ENCODE measurements at places on chromosomes 6 and 20. TPM values are rescaled to one million over a fixed set of nuclear protein-coding genes. Genes with fewer than 3 reads are reported as not detected.

DNA sequence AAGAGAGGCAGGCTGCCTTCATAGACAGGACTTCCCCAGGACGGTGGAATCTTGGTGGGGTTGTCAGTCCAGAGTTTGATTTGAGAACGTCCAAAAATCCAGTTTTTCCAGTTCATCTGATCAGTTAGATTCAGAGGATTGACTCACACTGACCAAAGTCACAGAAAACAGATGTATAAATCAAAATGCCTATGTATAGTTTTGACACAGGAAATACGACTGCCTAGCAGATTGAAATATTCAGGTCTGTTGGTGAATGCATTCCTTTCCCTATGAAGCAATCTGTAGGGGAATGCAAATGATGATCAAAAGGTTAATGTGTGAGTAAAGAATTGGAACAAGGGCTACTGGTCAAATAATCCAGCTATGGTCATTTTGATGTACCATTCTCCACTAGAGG, 29.7 kb upstream of the GFOD1 start:
- no peak for DNase-seq
- no peak overlapping the region for H3K4me3 ChIP-seq

GRCh38 chr6:17439243-17439993, 46.0 kb downstream of the CAP2 start:
- H3K27ac ChIP-seq = no peak overlapping the region
- no peak for DNase-seq
- no peak overlapping the region for H3K4me3 ChIP-seq
- peaks cover 6% of the 10 kb centered on the region for H3K4me1 ChIP-seq

DNA sequence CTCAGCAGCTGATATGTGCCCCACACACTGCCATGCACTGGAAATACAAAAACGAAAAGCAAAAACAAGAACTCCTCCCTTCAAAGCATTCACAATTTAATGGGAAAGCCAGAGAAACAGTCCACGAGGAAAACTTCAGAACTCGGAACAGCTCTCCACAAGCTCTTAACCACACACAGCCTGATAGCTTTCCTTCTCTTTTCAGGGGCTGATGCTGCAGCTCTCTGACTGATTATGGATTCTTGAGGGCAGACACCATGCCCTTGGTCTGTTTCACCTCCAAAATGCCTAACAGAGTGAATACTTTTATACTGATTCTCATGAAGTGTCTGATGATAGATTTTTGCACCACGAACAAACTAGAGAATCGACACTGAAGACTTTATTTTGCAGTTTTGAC, 282.1 kb downstream of the CD83 start:
- no peaks in the 10 kb centered on the region for H3K27me3 ChIP-seq
- H3K4me3 ChIP-seq = no peak overlapping the region
- DNase-seq = no peak
- no peaks in the 10 kb centered on the region for H3K36me3 ChIP-seq
- no peak overlapping the region for H3K27ac ChIP-seq
- no peaks in the 10 kb centered on the region for H3K4me1 ChIP-seq

GRCh38 chr20:7496394-7496991, 443.8 kb downstream of the HAO1 start:
- no peak overlapping the region for H3K27ac ChIP-seq
- no peak for DNase-seq
- H3K4me1 ChIP-seq = no peaks in the 10 kb centered on the region
- no peaks in the 10 kb centered on the region for H3K27me3 ChIP-seq
- H3K4me3 ChIP-seq = no peak overlapping the region
- H3K36me3 ChIP-seq = no peaks in the 10 kb centered on the region

DNA sequence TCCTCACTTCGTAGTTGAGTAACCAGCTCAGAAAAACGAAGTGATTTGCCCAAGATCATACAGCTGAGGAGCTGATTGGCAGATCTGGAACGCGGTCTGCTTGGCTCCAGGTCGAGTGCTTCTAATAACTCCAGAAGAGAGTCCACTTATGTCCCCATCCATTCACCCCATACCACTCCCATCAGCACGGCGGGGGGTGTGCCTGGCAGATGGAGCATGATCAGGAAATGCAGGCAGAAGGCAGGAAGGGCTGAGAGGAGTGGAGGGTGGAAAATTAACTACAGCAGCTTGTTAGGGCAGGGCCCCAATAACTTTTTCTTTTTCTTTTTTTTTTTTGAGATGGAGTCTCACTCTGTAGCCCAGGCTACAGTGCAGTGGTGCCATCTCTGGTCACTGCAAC, 15.0 kb downstream of the FITM2 start:
- H3K4me3 ChIP-seq = no peak overlapping the region
- H3K27ac ChIP-seq = no peak overlapping the region
- H3K4me1 ChIP-seq = no peaks in the 10 kb centered on the region
- H3K36me3 ChIP-seq = no peaks in the 10 kb centered on the region
- DNase-seq = peak; percentile 37

The TFB1M gene
- 15.1 TPM for polyA plus RNA-seq

DNA sequence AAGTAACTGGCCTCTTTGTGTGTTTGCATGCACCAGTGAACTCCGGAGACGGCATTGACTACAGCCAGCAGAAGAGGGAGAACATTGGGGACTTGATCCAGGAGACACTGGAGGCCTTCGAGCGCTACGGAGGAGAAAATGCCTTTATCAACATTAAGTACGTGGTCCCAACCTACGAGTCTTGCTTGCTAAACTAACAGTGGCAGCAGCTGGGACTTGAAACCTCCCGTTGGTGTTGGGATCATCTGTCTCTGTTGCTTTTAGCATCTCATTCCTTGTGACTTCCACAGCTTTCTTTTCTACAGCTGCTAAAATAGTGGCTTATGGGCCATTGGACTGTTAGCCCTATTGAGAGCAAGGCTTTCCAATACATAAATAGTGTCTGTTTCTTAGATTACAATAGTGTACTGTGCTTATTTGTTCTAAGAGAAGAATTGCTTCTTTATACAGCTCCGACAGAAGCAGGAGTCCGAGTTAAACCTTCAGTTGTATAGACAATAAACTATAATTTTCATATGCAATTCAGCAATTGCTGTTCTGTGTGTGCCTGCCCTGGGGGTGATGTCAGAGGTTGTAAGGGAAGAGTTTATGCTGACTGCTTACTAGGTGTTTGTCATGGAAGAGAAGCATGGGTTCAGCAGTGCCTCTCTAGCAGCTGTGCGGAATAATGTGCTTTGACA, 99.6 kb upstream of the QKI start:
- no peak for DNase-seq
- H3K4me3 ChIP-seq = no peak overlapping the region
- no peaks in the 10 kb centered on the region for H3K36me3 ChIP-seq
- H3K27ac ChIP-seq = no peak overlapping the region
- H3K4me1 ChIP-seq = no peaks in the 10 kb centered on the region

GRCh38 chr6:48505621-48506020, 394.6 kb upstream of the PTCHD4 start:
- no peak overlapping the region for H3K27ac ChIP-seq
- H3K4me3 ChIP-seq = no peak overlapping the region
- no peaks in the 10 kb centered on the region for H3K27me3 ChIP-seq

The SYNGAP1 gene
- 2.4 TPM for polyA plus RNA-seq

- peak overlapping the region; percentile 97 for H3K27ac ChIP-seq
- H3K4me3 ChIP-seq = peak overlapping the region; percentile 92
Measured at GRCh38 chr20:33812152-33812849, 1.2 kb downstream of the CHMP4B start.

DNA sequence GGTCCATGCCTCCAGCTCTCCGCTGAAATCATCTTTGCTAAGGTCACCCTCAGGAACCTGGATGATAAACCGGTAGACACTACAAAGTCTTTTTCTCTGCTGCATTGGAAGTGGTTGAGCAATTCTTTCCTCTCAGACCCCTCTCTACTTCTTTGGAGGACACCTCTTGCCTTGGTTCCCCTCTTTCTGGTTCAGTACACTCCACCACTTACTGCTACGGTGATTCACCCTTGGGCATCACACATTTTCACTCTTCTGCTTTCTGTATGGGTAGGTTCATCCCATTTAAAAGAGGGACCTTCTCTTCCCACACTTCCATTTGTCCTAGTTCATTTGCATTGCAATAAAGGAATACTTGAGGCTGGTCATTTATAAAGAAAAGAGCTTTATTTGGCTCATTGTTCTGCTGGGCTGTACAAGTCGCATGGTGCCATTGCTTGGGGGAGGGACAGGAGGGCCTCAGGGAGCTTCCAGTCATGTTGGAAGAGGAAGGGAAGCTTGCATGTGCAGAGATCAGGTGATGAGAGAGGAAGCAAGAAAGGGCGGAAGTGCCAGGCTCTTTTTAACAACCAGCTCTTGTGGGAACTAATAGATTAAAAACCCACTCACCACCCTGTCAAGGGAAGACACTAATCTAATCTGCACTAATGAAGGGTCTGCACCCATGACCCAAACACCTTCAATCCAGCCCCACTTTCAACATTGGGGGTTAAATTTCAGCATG, 149.7 kb upstream of the TMEM170B start:
- H3K4me1 ChIP-seq = no peaks in the 10 kb centered on the region
- no peak for DNase-seq
- no peaks in the 10 kb centered on the region for H3K27me3 ChIP-seq
- no peaks in the 10 kb centered on the region for H3K36me3 ChIP-seq
- H3K27ac ChIP-seq = no peak overlapping the region

GRCh38 chr6:125037827-125038226, 75.6 kb downstream of the RNF217 start:
- no peak for DNase-seq
- no peak overlapping the region for H3K4me3 ChIP-seq
- H3K4me1 ChIP-seq = peaks cover 23% of the 10 kb centered on the region

DNA sequence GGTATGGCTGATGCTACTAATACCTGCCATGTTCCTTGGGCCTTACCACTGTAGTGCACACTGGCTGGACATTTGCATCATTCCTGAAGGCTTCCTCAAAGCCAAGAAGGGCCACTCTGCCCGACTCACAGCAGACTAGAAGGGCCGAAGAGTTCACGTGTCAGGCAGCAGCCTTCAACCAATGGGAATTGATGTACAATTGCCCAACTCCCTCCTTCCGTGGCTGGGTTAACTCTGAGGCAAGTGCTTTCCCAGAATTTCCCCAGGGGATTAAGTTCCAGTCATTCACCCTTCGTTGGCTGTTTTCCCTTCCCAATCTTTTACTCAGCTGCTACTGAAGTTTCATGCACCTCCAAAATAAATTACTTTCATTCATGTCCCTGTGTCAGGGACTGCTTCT, 29.8 kb downstream of the PSMB9 start:
- H3K36me3 ChIP-seq = no peaks in the 10 kb centered on the region
- H3K27ac ChIP-seq = no peak overlapping the region
- no peaks in the 10 kb centered on the region for H3K27me3 ChIP-seq

DNA sequence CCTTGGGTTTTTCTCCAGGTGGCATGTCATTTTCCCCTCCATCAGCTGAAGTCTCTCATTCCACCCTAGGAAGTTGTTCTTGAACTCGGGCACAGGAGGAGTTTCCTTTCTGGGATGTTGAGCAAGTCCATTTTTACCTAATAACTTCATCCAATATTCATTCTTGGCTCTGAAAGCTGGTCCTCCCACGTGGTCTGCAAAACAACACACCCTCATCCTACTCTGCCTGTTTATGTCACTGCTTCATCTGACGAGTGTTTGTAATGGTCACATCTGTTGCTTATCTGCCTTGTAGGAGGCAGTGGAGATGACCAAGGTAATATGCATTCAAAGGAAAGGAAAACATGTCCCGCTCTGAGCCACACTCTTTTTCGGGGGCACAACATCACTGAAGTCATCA, 41.7 kb upstream of the AIG1 start:
- no peaks in the 10 kb centered on the region for H3K4me1 ChIP-seq
- H3K4me3 ChIP-seq = no peak overlapping the region
- no peak overlapping the region for H3K27ac ChIP-seq
- H3K36me3 ChIP-seq = no peaks in the 10 kb centered on the region
- DNase-seq = no peak

The DCDC2 gene
- 0.46 TPM for polyA plus RNA-seq

- H3K36me3 ChIP-seq = no peaks in the 10 kb centered on the region
- H3K4me3 ChIP-seq = no peak overlapping the region
- H3K27me3 ChIP-seq = no peaks in the 10 kb centered on the region
- peak overlapping the region; percentile 42 for H3K27ac ChIP-seq
Measured at GRCh38 chr20:41392871-41393704, 26.5 kb upstream of the EMILIN3 start.

GRCh38 chr6:39930540-39930939, 3.7 kb downstream of the MOCS1 start:
- DNase-seq = no peak
- no peaks in the 10 kb centered on the region for H3K27me3 ChIP-seq
- no peaks in the 10 kb centered on the region for H3K36me3 ChIP-seq
- no peak overlapping the region for H3K4me3 ChIP-seq
- no peaks in the 10 kb centered on the region for H3K4me1 ChIP-seq

DNA sequence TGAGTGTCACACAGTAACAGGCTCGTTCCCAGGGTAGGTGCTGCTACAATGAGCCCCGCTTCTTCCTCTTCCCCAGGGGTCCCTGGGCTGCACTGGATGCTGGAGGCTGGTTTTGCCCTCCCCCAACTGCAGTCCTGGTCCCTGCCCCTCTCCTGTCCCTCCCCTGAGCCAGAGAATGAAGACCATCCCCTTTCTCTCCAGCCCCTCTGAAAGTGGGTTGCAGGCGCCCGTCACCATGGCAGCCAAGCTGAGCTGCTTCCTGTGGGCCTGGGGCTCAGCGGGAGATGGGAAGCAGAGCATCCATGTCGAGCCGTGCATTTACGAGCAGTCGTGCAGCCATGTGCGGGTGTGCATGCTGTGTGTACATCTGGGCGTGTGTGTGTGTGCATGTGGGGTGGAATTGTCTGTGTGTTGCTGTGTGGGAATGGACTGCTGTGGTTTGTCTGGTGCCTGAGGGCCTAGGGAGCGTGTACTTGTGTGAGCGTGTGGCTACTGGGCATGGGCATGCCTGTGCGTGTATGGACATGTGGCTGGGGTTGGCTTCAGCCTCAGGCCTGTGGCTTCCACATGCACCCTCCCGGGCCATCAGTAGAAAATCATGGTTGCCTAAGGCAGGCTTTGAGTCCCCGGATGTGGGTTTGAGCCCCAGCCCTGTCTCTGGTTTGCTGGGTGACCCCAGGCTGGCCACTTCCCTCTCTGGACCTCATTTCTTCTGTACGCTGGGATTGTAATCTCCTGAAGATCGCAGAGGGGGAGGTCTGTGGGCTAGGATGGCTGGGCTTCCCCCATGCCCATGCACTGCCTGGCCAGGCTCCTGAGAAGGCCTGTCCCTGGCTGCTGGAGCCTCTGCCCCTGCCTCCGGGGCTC, 48.8 kb downstream of the SRC start:
- no peak for DNase-seq
- H3K36me3 ChIP-seq = peaks cover 79% of the 10 kb centered on the region

DNA sequence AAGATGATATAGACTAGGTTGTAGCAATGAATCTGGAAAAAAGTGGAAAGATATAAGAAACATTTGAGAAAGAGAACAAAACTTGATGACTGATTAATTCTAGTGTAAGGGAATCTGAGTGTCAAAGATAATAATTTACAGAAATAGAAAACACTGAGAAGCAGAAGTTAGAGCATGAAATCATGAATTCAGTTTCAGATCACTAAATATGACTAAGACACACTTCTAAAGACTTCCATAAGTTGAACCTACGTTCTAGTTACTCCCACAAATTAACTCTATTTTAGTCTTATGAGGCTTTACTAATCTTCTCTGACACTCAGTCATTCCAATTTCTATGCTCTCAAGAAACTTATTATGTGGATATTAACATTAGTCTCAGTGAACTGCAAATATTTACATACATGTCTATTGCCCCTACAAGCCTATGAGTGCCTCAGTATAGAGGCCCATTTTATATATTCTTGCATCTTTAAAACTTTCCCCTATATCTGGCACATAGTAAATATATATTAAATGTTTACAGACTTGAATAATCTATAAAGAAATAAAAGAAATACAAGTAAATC, 30.4 kb downstream of the IBTK start:
- no peaks in the 10 kb centered on the region for H3K4me1 ChIP-seq
- DNase-seq = no peak
- H3K4me3 ChIP-seq = no peak overlapping the region
- no peaks in the 10 kb centered on the region for H3K27me3 ChIP-seq
- H3K36me3 ChIP-seq = peaks cover 12% of the 10 kb centered on the region
- no peak overlapping the region for H3K27ac ChIP-seq

Data from sigmoid colon (tissue), 7 donors.